Aorta (tissue), 5 donors: ENCODE measurements at places on chromosomes 11 and 22.

DNA sequence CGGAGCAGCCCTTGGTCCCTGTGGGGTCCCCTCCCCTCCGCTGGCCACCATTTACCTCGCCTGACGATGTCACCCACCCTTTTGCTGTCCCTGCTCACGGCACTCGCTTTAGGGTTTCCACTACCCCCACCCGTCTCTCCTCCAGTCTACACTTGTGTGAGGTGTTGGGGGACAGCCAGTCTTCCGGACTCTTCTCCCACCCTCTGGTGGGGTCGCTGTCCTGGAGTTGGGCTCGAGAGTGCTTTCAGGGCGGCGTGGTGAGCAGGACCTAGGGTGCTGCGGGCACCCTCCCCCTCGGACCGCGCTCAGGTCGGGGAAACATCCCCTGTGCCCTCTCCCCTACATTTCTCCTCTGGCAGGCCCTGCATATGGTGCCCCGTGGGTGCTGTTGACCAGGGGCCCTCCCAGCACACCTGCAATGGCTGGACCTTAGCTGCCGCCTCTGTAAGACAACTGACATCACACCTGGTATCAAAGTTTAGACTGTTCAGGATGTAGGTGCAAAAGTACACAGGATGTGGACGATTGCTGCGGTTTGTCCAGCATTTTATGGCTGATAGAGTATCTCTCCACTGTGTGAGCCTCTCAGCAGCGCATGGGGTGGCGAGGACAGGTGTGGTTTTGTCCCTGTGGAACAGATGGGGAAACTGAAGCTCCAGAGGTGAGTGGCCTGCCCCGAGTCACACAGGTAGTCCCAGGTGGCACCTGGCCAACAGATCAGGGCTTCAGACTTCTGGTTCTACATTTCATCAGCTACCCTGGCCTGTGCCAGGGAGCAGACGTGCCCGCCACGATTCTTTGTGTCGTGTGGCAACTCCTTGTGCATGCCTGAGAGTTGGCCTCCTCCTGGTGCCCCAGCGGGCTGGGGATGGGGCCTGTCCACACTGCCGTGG, 1.2 kb downstream of the GRK2 start:
- peak; percentile 73 for DNase-seq

- DNase-seq: peak; percentile 37
Measured at GRCh38 chr11:2134022-2135010, 4.9 kb downstream of the IGF2 start.

GRCh38 chr11:1947592-1948237, 583 bp downstream of the MRPL23 start:
- DNase-seq: no peak

- DNase-seq: no peak
Measured at GRCh38 chr11:15113381-15113780, 1.3 kb upstream of the INSC start.

DNA sequence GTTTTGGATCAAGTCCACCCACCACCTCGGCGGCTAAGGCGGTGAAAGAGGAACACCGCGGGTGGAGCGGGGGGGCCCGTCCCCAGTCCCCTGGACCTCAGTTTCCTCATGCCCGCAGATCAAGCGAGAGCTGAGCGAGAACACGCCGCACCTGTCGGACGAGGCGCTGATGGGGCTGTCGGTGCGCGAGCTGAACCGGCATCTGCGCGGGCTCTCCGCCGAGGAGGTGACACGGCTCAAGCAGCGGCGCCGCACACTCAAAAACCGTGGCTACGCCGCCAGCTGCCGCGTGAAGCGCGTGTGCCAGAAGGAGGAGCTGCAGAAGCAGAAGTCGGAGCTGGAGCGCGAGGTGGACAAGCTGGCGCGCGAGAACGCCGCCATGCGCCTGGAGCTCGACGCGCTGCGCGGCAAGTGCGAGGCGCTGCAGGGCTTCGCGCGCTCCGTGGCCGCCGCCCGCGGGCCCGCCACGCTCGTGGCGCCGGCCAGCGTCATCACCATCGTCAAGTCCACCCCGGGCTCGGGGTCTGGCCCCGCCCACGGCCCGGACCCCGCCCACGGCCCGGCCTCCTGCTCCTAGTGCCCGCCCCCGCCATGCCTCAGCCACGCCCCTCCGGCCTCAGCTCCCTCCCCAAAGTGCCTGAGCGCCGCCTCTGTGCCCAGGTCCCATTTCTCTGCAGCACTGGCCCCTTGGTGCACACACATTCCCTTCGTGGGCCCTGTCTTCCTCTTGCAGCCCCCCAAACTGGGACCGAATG, 12.7 kb downstream of the MAFF start:
- DNase-seq: peak; percentile 76

DNA sequence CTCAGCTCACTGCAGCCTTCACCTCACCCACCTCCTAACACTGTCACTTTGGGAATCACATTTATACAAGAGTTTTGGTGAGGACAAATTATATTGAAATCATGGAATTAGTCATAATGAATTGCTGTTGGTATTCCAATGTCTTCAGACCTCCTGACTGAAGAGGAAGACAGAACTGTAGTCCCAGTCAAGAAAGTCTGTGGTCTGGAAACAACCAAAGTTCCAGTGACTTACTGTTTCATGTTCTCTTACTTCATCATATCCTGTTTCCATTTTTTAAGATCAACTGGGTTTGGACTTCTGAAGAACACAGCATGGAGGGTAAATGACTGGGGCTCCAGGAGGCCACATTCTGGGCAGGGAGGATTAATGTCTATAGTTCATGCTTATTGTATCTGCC, 43.0 kb upstream of the HIPK3 start:
- no peak for DNase-seq

DNA sequence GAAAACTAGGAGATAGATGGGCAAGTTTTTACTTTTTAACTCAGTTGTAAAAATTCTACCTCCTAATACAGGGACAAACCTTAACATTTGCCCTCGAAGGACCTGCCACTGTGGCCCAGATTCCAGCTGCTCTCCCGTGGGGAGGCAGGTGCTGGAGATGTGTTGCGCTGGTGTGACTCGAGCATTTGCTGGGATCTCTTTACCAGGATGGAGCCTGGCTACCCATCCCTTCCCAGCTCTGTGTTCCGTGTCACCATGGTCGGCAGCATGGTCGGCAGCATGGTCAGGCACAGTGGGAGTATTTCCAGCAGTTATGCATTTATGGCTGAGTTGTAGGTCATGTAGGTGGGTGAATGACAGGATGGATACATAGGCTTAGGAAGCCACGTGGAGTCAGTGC, 41.1 kb downstream of the OTOG start:
- DNase-seq: peak; percentile 47

DNA sequence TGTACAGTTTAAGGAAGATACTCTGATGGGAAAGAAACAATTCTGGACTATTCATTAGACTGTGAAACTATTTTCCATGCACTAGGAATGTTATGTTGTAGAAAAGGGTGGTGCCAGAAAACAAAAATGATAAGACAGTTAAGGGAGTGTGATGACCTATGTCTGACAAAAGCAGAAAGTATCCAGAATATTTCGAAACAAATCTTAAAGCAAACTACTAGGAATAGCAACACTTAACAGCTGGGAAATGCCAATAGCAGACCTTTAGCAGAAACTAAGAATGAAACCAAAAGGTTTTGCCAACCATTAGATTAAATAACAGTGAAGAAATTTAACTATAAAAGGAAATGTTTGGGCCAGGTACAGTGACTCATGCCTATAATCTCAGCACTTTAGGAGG, 3.3 kb upstream of the ARHGAP20 start:
- DNase-seq: no peak

DNA sequence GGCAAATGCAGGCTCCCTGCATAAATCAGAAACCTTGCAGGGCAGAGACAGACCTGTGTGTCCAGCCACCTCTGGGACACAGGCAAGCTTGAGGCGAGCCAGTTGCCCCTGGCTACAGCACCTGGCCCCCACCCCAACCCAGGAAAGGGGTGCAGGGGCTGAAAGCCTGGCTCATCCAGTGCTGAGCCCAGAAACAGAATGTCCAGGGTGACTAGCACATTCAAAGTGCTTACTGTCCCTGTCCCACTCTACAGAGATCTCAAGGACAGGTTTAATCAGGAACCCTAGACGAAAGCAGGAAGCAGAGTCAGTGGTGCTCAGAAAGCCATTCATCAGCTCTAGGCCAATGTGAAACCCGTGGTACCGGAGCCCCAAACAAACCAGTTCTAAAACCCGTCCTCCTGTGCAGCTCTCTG, 31.9 kb downstream of the PLEKHA7 start:
- no peak for DNase-seq

DNA sequence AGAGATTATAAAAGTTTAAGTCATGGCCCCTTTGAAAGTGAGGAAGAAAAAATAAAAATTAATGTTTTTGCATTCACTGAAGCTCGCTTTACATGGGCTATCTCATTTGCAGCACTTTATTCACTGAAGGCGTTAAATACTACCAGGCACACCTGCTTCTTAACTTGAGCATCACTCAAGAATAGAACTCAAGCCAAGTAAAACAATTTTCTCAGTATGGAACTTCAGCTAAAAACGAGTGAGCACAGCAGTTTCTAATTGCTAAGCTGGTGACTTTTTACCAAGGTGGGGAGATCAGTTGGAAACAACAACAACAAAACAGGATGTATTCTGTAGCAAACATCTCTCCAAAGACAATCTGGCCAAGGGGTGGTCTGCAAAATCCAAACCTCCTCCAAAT, 405.6 kb downstream of the RAB38 start:
- no peak for DNase-seq

GRCh38 chr22:40728731-40729189, 49.5 kb downstream of the MCHR1 start:
- DNase-seq: no peak

GRCh38 chr22:40679964-40680818, 907 bp downstream of the MCHR1 start:
- no peak for DNase-seq

DNA sequence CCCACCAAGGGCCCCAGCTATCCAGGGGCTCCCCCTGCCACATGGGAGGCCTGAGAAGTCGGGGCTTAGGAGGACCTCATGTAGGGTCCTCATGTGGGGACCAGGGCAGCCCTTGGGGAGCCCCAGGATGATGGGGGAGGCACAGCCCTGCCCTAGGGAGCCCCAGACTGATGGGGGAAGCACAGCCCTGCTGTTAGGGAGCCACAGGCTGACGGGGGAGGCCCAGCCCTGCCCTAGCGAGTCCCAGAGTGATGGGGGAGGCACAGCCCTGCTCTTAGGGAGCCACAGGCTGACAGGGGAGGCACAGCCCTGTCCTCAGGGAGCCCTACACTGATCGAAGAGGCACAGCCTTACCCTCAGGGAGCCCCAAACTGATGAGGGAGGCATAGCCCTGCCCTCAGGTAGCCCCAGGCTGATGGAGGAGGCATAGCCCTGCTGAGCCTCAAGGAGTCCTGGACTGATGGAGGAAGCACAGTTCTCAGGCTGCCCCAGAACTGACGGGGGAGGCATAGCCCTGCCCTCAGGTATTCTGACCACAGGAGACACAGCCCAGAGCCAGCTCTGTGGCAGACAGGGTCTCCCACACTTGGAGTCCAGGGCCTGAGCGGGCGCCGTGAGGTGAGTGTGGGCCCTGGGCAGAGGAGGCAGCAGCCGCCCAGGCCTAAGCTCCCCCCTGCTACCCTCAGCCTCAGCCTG, 10.8 kb downstream of the PRR33 start:
- no peak for DNase-seq

DNA sequence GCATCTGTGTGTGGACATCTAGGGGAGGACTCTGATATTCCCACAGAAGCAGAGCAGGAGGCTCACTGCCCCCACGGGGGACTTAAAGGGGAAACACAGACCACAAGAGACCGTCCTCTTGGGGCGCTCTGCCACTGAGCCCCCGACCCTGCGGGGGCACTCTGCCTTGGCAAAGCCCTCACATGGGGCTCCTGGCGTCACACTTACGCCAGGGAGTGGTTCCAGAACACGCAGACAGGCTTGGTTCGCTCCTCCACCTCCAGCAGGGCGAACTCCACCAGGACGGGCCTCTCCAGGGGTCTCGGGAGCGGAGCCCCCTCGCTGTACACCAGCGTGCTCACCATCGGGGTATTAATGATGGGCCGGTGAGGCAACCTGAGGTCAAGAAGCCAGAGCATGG, 45.1 kb downstream of the TRMU start:
- DNase-seq: no peak

- DNase-seq: no peak
Measured at GRCh38 chr11:64543818-64544217, 47.2 kb upstream of the SLC22A12 start.

- DNase-seq: peak; percentile 86
Measured at GRCh38 chr11:18046116-18046777, at the start of gene TPH1. Gene TPH1 (minus strand): TSS chr11:18046269. CDS start chr11:18040762, 5,507 bp downstream.

- DNase-seq: no peak
Measured at GRCh38 chr22:42642806-42643633, 2.6 kb upstream of the ATP5MGL start.

DNA sequence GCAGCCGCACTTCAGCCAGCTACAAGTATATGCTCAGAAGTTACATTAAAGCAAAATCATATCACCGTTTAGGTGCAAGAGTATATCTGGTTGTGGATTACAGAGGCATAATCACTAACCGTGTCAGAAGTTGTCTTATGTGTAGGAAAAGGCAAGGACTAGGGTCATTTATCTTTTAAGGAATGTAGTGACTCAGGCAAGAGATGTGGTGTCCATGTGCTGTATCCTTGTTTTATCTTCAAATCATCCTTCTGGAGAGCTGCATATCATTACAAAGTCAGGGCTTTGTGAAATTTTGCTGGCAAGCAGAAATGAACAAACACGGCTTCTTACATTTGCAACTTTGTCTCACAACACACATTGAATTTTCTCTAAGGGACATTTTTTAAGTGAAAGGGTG, 12.7 kb upstream of the CHORDC1 start:
- DNase-seq: no peak

DNA sequence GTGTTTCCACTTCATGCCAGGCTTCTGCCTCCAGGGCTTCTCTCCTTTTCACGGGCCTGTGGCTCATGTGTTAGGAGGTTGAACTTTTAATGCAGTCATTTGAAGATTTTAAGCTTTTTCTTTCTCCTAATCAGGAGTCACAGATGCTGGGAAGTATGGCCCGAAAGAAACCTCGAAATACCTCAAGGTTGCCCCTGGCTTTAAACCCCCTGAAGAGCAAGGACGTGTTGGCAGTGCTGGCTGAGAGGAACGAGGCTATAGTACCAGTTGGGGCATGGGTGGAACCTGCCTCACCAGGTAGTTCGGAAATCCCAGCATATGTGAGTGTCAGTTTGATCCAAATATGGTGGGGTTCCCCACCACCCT, 571 bp downstream of the CCDC15 start:
- no peak for DNase-seq

DNA sequence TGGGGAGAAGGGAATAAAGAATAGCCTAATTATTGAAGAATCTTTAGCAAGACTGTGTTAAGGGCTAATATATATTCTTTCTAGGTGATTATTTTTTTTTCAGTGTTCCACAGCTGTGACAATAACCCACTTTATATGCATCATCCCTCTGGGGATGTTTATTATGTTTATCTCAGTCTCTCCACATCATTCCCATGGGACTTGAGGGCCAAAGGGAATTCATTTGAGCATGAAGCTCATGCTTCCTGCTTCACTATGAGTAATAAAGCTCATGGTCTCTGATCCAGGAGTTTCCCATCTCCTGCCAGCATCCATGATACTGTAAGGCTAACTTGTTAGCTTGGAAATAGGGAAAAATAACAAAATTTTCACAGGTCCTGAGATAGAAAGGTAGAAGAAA, 1888.4 kb downstream of the LRRC4C start:
- no peak for DNase-seq
